ENCODE measurements at places on chromosomes 2 and 18. TPM values are rescaled to one million over a fixed set of nuclear protein-coding genes. Genes with fewer than 3 reads are reported as not detected.

GRCh38 chr2:38620282-38620977, 17.7 kb upstream of the HNRNPLL start:
- H3K27ac ChIP-seq: no peak overlapping the region
- no peak overlapping the region for H3K4me3 ChIP-seq
- DNase-seq: no peak
- no peaks in the 10 kb centered on the region for H3K27me3 ChIP-seq
- no peaks in the 10 kb centered on the region for H3K36me3 ChIP-seq
- H3K4me1 ChIP-seq: peaks cover 42% of the 10 kb centered on the region

- peaks cover 3% of the 10 kb centered on the region for H3K27me3 ChIP-seq
- no peak overlapping the region for H3K4me3 ChIP-seq
- no peaks in the 10 kb centered on the region for H3K4me1 ChIP-seq
- H3K27ac ChIP-seq: no peak overlapping the region
Measured at GRCh38 chr2:72972352-72973136, 55.2 kb downstream of the EMX1 start.

DNA sequence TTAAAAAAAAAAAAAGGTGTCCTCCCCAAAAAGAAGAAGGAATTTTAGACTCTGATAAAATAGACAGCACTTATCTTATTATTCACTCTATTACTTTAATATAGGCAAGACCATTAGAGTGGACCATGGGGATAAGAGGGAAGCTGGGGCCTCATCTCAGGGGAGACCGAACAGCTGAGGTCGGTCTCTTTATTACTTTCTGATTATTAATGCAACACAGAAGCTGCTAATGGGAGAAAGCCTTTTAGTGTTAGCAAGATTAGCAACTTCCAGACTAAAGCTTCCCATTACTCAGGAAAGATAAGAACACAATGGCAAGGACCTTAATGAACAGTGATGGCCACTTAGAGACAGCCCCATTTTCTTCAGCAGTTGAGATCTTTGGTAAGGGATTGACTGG, 135.5 kb downstream of the TMEFF2 start:
- H3K4me3 ChIP-seq: no peak overlapping the region
- no peaks in the 10 kb centered on the region for H3K27me3 ChIP-seq
- DNase-seq: no peak
- H3K36me3 ChIP-seq: no peaks in the 10 kb centered on the region
- no peaks in the 10 kb centered on the region for H3K4me1 ChIP-seq
- H3K27ac ChIP-seq: no peak overlapping the region

The RFX8 gene
- total RNA-seq: not detected

The CD8A gene
- total RNA-seq: not detected

- no peaks in the 10 kb centered on the region for H3K27me3 ChIP-seq
- peak overlapping the region; percentile 91 for H3K27ac ChIP-seq
- H3K4me1 ChIP-seq: peaks cover 73% of the 10 kb centered on the region
- H3K36me3 ChIP-seq: peaks cover 42% of the 10 kb centered on the region
Measured at GRCh38 chr2:68827666-68828065, 43.5 kb downstream of the BMP10 start.

The MOCOS gene
- total RNA-seq: not detected

- no peak overlapping the region for H3K4me3 ChIP-seq
- no peaks in the 10 kb centered on the region for H3K36me3 ChIP-seq
- no peaks in the 10 kb centered on the region for H3K27me3 ChIP-seq
- no peak for DNase-seq
- H3K4me1 ChIP-seq: no peaks in the 10 kb centered on the region
Measured at GRCh38 chr2:28085201-28085600, 194.7 kb downstream of the BABAM2 start.

The ECEL1 gene
- total RNA-seq: not detected

The SCTR gene
- total RNA-seq: not detected

The CCDC121 gene
- total RNA-seq: 2.9 TPM

- H3K36me3 ChIP-seq: no peaks in the 10 kb centered on the region
- no peak for DNase-seq
- no peaks in the 10 kb centered on the region for H3K27me3 ChIP-seq
- no peak overlapping the region for H3K4me3 ChIP-seq
Measured at GRCh38 chr18:32888306-32888705, 115.5 kb upstream of the KLHL14 start.

The OSGEPL1 gene
- total RNA-seq: 11.0 TPM

GRCh38 chr2:127637236-127637630, 8.7 kb upstream of the GPR17 start:
- H3K4me3 ChIP-seq: no peak overlapping the region
- H3K27ac ChIP-seq: no peak overlapping the region
- DNase-seq: no peak
- H3K27me3 ChIP-seq: no peaks in the 10 kb centered on the region
- H3K4me1 ChIP-seq: peaks cover 65% of the 10 kb centered on the region
- no peaks in the 10 kb centered on the region for H3K36me3 ChIP-seq

DNA sequence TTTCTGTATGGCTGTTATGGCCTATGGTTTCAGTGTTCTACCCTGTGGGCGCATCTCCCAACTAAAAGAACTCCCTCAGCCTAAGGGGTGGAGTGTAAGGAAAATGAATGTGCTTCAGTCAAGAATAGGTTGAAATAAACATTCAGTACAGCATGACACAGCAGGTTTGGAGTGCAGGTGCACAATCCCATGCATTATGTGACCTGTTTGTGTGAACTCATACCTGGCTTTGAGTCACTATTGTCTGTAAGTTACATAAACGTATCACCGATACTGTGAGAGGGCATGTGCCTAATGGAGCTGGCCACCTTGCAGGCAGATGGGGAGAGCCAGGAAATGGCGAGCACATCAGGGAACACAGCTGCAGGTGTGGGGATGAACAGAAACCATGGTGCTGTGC, 216.0 kb downstream of the DSEL start:
- H3K36me3 ChIP-seq: no peaks in the 10 kb centered on the region
- no peak overlapping the region for H3K27ac ChIP-seq

DNA sequence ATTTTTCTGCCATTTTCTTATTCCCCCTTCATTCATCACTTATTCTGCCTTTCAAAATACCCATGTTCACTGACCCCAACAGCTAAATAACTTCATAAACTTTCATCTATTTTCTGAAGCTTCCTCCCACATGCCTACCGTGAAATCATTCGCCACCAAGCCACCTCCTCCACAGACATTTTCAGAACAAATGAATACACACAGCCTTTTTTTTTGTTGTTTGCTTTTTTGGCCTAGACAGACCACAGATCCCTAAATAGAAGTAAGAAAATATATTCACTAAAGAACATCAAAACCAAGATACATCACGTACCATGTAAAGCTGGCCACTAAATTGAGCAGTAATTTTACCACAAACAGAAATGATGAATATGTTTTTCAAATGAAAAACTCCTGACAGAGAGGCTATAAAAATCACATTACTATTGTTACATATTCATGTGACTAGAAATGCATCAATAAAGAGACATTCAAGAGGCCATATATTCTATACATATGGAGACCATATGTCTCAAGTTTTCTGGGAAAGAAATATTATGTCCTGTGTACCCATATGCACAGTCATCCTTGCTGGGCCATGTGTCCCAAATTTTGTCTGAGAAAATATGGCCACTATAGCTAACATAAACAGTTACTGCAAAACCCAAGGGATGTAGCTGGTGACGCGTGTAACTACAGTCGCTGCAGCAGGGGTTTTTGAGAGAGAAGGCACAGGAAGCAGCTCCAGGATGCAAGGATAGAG, 200.3 kb downstream of the FBXO15 start:
- no peak overlapping the region for H3K27ac ChIP-seq
- no peaks in the 10 kb centered on the region for H3K4me1 ChIP-seq
- H3K27me3 ChIP-seq: no peaks in the 10 kb centered on the region
- DNase-seq: no peak

DNA sequence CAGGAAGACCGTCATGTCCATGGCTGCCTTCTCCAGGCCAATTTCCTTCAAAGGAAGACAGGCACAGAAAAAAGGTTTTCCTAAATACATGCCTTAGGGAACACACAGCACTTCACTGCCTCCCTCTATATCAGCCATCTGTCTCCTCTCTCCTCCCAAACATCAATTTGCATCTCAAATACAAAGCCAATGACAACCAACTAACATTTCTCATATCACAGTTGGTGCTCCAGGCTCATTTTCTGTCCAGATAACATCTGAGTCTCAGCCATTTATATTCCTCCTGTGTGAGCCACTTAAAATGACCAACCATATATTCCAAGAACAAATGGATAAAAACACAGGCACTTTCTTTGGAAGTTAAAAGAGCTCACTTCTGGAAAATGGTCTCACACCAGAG, 62.5 kb upstream of the ACAA2 start:
- H3K36me3 ChIP-seq: no peaks in the 10 kb centered on the region
- H3K4me3 ChIP-seq: no peak overlapping the region
- DNase-seq: no peak
- H3K4me1 ChIP-seq: no peaks in the 10 kb centered on the region
- H3K27ac ChIP-seq: no peak overlapping the region

Data from Karpas-422 (cell line).